ENCODE measurements at places on chromosomes 2 and 18.
A peak's percentile ranks its signal among the peaks of the same experiment; 100 is the strongest.

DNA sequence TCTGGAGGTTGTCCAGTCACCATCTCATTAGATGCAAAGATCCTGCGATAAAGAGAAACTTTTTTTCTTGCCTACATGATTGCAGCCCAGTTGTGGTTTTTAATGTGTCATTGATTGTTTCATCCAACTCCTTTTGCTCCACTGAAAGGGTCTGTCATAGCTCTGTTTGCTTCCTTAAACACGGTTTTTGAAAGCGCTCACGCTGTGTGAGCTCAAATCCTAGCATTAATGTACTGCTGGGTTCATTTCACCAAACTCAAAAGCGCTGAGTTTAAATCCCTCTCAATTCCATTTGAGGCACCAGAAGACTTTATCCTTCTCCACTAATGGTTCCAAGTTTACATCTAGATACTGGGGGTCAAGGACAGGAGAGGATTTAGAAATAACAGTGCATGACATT is 53.6 kb downstream of the CDK15 start:
- DNase-seq: no peak

GRCh38 chr2:169569948-169570347 is 3.7 kb downstream of the FASTKD1 start:
- DNase-seq: no peak

DNA sequence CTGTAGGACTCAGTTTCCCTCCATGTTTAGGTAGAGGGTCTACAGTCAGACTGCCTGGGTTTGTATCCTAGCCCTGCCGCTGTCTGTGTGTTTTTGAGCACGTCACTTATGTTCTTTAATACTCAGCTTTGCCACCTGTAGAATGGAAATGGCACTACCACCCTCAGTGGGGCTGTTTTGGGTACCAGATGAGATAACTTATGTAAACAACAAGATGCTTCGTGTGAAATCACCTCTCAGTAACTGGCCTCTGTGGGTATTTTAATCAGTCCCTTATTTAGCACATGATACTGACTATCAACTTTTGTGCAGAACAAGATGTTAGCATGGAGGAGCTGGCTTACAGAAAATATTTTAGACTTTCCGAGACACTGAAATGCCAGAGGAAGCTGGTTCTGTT is 296.0 kb downstream of the LRRTM1 start:
- no peak for DNase-seq

DNA sequence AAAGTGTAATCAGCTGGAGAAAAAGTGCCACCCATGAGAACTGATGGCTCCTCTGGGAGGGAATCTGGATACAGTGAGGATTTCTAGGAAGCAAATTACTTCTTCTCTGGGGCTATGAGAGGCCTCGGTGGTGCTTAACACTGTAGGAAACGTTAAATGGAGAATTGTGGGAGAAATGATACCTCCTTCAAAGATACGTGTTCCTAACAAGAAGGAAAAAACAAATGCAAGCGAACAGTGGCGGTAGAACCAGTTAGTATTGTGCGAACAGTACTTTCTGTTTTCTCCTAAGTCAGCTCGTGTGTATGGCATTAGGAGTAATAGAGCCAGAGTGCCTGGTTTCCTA is 587 bp upstream of the MTIF2 start:
- DNase-seq: peak; percentile 12

- DNase-seq: no peak
Observed at GRCh38 chr2:144382849-144383248, 137.1 kb downstream of the ZEB2 start.

- DNase-seq: peak; percentile 6
Observed at GRCh38 chr2:12176623-12177454, 430.4 kb downstream of the LPIN1 start.

- DNase-seq: no peak
Observed at GRCh38 chr2:46333912-46334311, 36.7 kb downstream of the EPAS1 start.

DNA sequence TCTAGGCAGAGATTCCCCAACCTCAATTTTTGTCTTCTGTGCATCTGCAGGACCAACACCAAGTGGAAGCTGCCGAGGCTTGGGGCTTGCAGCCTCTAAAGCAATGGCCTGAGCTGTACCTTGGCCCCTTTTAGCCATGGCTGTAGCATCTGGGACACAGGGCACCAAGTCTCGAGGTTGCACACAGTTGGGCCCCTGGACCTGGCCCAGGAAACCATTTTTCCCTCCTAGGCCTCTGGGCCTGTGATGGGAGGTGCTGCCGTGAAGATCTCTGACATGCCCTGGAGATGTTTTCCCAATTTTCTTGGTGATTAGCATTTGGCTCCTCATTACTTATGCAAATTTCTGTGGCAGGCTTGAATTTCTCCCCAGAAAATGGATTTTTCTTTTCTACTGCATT is 105.7 kb upstream of the LDAH start:
- no peak for DNase-seq

DNA sequence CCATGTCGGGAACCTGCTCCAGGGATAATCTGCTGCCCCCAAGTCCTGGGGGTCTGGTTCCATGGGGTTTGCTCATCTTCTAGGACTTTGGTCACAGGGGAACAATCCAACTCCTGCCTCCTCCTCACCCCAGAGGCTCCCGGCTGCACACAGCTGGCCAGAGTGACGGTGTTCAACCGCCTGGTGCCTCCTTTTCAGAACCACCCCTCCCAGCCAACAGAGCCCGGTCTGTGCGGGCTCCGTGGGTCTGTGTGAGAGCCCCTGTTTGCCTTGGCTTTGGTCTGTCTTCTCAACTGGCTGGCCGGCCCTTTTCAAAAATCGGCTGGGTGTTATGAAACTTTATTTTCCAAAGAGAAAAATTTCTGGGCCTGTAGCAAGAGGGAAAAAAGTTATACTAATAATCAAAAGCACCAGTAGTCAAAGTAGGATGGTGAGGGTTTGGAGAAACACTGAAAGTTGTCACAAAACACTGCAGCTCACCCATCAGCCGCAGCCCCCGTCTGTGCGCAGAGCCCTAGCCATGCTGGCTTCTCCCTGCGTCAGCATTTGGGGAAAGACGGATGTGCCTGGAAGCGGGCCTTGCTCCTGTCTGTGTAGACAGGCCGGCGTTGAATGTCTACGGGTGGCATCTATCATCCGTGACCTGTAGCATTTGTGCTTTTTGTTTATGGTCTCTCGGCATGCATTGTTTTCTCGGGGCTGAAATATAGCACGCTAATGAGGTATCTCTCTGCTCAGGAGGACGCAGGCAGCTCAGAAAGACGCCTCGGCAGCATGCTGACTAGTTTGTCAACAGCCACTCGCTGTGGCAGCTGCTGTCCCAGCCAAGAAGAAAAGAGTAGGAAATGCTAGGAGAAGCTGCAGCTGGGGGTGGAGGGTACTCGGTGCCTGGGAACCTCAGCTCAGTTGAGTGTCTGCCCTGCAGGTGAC is 138.6 kb downstream of the GLI2 start:
- no peak for DNase-seq

DNA sequence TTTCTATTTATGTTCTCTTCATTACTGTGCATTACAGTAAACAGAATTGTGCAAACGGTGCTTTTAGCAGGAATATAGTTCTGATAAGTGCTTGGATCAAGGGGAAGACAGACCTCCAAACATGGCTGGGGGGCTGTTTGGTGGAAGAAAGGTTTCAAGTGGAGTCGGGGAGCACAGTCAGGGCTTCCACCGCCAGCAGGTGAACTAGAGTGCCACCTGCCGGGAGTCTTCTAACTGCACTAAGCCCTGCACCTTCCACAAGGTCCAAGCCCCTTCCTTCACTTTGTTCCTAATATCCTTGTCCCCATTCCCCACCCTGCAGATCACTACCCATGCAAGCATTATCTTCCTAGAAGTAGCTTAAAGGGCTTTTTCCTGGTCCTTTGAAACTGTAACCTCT is 11.1 kb downstream of the ONECUT2 start:
- DNase-seq: no peak

- no peak for DNase-seq
Observed at GRCh38 chr18:23972453-23972852, 42.1 kb upstream of the TTC39C start.

DNA sequence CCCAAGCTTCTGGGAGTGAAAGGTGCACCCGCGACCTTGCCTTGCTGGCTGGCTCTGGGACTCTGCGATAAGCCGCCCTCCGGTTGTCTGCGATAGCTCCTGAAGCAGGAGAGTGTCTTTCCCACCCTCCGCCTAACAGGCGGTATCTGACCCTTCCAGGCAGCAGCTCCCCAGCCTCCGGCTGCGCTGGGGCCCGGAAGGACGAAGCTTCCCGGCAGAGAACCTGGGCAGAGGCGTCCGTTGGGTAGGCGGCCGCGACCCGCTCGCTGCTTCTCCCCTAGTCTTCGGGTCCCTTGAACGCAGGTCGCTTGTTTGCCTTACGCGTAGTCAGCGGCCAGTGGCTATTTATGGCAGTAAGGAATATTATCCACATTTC is 446 bp upstream of the RHBDD1 start:
- DNase-seq: no peak

- DNase-seq: no peak
Observed at GRCh38 chr2:111965062-111965461, 66.7 kb downstream of the MERTK start.

DNA sequence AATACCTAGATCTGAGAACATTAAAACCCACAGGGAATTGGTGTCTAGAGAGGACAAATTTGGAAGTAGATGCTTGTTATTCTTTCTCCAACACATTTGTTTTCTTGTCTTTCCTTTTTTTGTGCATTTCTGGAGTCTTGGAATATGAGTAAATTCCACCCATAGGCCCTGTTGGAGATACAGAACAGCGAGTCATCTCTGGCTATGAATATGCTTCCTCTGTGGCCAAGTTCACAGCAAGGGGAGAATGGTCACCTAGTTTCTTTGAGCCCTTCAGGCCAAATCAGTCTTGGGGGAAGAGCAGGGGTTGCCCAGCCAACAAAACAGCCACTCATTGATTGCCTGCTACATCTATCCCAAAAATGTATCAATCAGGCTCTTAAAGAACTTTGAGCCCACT is 31.3 kb downstream of the SP140L start:
- DNase-seq: no peak

- DNase-seq: no peak
Observed at GRCh38 chr2:167942366-167943081, 304.9 kb downstream of the STK39 start.

- DNase-seq: peak; percentile 92
Observed at GRCh38 chr18:49747876-49748275, 65.5 kb downstream of the ACAA2 start.

DNA sequence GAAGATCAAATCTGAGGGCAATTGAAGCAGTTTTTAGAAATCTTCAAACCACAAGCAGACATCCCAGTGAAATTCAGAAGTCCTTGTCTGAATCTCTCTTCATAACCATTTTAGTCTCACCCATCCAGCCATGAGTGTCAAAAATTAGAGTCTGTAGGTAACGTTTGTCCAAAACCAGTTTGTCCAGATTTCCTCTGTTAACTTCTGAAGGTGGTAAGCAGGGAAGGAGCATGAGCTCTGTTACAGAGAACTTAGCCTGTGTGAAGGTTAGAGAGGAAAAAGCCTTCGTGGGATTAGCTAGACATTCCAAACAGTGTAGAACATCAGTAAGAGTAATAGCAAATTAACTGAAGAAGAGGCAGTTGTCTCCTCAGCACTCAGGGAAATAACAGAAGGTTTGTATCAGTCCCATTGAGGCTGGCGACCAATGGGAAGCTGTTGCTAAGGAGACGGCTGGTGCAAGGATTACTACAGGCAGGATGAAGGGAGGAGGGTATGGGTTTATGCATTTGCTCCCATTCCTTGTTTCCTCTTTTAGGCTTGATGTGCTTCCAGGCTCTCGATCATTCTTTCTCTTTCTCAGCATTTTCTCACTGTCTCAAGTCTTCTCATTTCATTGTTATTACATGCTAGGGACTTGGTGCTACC is 8.7 kb upstream of the GPR155 start:
- peak; percentile 88 for DNase-seq

DNA sequence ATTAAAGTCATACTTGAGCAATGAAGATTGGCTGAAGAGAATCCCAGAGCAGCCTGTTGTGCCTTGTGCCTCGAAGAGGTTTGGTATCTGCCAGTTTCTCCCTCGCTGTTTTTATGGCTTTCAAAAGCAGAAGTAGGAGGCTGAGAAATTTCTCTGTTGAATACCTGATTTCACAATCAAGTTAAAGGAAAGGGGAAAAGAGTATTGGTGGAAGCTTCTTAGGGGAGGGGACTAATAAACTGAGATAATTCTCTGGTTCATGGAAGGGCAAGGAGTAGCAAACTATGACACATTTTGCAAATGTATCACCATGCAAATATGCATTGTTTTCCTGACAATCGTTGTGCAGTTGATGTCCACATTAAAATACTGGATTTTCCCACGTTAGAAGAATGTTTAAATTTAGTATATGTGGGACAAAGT is at the start of gene IL1B:
Gene IL1B (minus strand): TSS at position 85 of the 423 bp plus-strand sequence. CDS start 550 bp downstream, outside the sequence.
- DNase-seq: no peak

DNA sequence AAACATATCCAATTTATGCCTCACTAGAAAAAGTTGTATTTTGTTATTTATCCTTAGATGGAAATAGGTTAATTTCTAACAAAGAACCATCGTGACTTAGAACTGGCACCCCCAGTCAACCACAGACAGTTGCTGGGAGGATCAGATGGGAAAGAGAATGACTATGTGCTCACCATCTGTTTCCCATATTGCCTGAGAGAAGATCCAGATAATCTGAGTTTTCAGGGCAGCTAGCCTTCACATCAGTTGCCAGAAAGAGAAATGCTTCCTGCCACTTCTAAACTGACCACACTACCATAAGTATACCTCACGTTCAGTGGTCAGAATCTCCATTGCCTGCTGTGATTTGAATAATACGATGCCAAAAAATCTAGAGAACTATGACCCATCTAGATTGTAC is 28.4 kb upstream of the NEB start:
- no peak for DNase-seq

DNA sequence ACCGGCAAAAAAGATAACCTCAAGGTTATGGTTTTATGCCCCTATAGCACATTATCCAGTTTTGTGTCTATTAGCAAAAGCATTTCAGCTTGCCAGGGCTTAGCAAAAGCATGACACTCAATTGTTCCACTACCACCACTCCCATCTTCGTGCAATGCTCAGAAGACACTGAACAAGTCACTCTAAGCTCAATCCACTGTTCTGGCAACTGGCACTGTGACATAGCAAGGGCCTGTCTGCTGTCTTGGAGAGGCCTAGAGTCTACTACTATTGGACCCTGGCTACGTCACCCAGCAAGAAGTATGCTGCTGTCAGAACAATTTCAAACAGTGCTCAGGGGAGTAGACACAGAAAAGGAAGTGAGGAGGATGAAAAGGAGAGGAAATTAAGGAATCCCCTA is 103.5 kb upstream of the PPP1CB start:
- no peak for DNase-seq

DNA sequence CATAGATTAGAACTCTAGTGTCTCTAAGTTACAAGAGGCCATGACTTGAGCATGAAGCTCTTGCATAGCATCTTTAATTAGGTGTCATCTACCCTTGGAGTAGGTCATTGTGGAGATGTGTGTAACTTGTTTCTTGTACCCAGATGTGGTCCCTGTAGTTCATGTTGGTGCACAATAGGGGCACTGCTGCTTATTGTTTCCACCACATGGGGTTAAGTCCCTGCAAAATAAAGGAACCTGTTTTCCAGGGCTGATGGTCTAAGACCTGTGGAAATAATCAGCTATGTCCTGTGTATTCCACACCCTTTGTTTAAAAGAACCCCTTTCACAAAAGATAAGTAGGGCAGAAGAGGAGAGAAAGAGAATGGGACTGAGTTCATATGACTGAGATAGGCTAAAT is 28.6 kb downstream of the ASXL3 start:
- peak; percentile 4 for DNase-seq

- no peak for DNase-seq
Observed at GRCh38 chr2:8992643-8993042, 10.8 kb downstream of the MBOAT2 start.
